ENCODE measurements at places on chromosomes 12 and 14.

DNA sequence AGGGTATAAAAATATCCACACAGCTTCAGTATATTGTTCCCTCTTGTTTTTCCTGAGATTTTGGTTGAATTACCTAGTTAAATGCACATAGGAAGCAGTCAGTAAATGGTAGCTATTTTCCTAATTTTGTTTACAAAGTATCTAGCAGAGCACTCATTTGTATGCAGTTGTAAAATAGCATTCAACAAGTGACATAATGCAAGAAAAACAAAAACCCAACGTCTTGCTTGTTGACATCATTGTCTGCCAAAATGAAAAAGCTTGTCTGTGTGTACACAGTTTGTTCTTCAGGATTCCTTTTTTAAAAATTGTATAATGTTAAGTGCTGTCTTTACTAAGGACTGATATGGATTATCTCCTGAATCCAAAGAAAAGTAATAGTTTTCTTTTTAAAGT lies 2.7 kb downstream of the VRTN start:
- no peak for DNase-seq

DNA sequence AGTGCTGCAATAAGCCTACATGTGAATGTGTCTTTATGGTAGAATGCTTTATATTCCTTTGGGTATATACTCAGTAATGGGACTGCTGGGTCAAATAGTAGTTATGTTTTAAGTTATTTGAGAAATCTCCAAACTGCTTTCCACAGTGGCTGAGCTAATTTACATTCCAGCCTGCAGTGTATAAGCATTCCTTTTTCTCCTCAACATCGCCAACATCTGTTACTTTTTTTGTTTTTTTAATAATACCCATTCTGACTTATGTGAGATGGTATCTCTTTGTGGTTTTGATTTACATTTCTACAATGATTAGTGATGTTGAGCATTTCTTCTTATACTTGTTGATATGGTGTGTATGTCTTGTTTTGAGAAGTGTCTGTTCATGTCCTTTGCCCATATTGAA lies 1186.2 kb downstream of the BCL11B start:
- no peak for DNase-seq

- DNase-seq = no peak
Observed at GRCh38 chr12:69844836-69845235, 19.8 kb downstream of the MYRFL start.

- DNase-seq = no peak
Observed at GRCh38 chr12:51439330-51439729, 14.7 kb downstream of the SLC4A8 start.

DNA sequence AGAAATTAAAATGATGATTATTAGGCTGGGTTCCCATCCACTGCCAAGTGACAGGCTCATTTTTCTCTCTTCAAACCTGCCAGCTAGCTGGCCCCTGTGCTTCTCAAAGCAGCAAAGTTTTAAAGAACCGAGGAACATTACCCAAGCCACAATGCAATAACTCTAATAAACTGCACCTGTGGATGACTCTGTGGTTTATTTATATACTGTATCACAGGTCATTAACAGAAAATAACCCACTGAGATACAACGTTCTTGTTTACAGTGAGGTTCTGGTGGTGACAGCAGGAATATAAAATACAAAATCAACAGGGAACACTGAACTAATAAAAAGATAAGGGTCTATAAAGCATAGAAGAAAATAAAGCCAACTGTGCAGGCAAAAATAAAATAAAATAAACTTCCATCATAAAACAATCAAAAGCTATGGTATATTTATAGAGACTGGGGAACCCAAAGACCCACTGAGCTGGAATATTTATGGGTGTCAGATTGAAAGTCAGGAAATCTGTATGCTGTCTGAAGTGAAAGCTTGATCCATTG lies 472.9 kb downstream of the NOVA1 start:
- no peak for DNase-seq

DNA sequence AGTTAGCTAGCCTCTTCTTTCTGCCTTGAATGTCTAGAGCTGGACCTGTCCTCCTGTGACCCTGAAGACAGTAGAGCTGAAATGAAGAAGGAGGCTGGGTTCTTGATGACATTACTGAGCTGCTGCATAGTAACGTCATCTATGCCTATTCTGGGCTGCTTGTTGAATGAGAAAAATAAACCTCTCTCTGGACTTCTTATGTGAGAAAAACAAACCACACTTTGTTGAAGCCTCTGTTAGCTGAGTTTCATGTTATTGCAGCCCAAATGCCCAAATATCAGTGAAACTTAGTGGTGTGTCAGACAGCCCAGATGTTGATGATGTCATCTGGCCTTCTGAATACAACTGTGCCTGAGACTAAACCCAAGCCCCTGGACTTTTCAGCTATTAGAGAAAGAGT lies 67.0 kb upstream of the MAX start:
- DNase-seq = peak; percentile 31

GRCh38 chr14:67411820-67412421 lies at the start of gene PLEK2:
Gene PLEK2 (minus strand): TSS chr14:67412165. CDS start chr14:67412059, 106 bp downstream.
- DNase-seq = no peak

DNA sequence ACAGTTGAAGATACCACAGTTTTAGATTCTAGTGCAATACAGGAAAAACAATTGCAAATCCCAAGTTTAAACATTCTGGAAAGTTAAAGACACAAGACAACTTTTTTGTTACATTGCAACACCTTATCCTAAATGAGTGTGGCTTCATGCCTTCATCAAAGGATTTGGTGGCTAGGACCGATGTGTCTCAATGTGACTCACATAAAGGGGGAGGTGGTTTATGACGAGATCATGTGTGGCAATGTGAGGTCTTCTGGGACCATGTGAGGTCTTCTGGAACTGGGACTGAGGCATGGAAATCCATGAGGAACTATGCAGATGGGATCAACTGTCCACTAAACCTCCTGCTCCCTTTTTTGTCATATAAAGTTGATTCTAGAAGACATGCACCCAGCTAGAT lies 166.2 kb downstream of the PAX9 start:
- no peak for DNase-seq

DNA sequence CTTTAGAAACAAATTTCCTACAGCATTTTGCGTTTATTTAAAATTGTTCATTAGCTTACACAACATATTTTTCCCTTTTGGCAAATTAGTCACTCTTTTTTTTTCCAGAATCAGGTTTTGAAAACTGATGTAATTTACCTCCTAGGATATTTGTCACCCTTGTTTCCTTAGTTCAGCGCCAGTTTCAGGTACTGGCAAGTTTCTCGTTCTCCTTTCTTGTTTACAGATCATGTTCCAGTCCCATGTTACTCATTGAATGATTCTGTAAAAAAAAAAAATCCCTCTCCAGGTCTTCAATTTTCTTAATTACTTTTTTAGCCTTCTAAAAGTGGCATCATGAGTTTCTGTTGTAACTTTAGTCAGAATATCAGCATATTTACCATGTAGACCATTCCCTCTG lies 2.7 kb downstream of the PPP4R4 start:
- no peak for DNase-seq

DNA sequence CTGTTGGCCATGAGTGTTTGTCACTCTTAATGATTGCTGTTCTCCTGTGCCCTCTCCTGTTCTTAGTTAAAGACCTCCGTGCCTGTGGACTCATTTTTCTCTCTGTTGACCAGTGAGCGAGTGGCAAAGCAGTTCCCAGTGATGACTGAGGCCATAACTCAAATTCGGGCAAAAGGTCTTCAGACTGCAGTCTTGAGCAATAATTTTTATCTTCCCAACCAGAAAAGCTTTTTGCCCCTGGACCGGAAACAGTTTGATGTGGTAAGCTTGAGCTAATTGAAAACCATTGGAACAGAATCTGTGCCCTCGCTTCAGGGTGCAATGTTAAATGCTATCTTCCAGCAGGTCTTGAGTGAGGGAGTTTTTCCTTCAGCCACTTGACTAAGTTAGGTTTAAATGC lies 19.8 kb downstream of the ACAD10 start:
- no peak for DNase-seq

GRCh38 chr14:71588576-71589215 lies 343.5 kb upstream of the RGS6 start:
- DNase-seq = no peak

All from stimulated activated naive B cell treated with anti-CD40 and anti-IgM and Interleukin-4, amounts not matched to agents 10 μg/mL and 1 μg/mL and 100 μg/mL, for 72 hours (primary cell).